Dermis blood vessel endothelial cell (primary cell): ENCODE measurements at places on chromosomes 7 and 10. TPM values are rescaled to one million over a fixed set of nuclear protein-coding genes. Genes with fewer than 3 reads are reported as not detected.

The LRGUK gene
- total RNA-seq, result 0.05 and 0.17 TPM in 2 replicates

- DNase-seq, result no peak
Measured at GRCh38 chr7:106039486-106040060, 72.5 kb downstream of the SYPL1 start.

- no peak for DNase-seq
Measured at GRCh38 chr7:75856536-75856935, 22.3 kb upstream of the RHBDD2 start.

DNA sequence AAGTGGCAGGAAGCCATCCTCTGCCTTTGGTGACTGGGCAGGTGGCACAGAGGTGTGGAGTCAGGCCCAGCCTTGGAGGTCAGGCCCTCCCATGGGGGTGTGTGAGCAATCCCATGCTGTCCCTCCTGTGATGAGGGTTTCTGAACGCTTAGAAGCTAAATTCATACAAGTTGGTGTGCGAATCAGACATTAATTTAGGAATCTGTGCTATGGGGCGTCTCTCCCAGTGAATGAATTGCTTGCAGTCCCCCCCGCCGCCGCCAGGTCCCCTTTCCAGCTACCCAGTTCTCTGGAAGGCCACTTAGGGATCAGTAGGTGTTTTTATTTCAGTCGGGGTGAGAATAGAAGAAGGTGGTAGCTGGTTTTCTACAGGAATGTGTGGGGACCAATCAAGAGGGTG, 37.5 kb downstream of the LRRC18 start:
- no peak for DNase-seq

DNA sequence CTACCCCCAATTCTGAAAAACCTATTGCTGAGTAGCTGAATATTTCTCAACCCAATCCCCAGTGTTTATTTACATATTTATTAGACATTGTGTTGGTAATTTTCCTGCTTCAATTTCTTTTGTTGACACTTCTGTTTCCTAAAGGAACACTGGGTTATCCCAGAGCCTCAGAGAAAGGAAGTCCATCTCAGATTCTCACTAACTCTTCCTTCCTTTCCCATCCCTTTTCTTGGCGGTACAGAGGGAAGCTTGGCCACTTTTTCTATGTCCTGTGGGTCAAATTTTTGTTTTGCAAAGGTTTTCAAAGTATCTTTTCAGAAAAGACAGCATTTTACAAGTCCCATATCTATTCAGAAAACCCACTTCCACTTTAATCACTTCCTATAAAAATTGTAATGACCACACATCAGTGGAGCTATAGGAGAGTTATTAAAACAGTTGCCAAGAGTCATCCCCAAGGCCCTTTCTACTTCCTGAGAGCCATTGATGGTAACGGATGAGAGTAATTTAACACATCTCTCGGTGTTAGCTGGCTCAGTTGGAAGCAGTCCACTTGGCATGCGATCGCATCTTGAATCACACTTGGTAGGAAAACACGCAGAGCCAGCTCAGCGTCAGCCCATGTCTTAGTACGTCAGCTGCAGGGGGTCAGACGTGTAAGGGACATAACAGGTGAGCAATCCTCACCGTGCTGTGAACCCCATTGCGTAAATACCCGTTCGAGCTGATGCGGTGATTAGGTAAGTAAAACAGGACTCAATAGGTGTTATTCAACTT, 231.1 kb upstream of the ADARB2 start:
- no peak for DNase-seq
